ENCODE measurements at places on chromosomes 1 and 21.

GRCh38 chr1:225626698-225627097, 26.2 kb downstream of the ENAH start:
- DNase-seq: no peak

DNA sequence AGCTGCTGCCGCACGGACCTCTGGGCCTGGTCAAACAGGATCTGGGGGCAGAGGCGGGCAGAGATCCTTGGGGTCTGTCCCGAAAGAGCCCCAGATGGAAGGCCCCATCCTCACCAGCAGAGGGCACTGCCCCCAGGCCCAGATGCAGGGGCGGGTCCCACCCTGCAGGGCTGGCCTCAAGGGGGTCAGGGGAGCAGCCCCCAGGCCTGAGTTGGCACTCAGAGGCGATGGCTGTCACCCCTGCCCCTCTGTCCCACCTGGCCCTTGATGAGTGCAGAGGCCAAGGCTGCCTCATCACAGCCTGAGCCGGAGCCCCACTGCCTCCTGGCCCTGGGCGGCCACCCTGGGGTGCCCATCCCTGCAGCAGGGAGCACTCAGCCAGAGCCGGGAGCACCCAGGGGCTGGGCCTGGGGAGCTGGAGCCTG, 5.7 kb downstream of the ACAP3 start:
- DNase-seq: no peak

DNA sequence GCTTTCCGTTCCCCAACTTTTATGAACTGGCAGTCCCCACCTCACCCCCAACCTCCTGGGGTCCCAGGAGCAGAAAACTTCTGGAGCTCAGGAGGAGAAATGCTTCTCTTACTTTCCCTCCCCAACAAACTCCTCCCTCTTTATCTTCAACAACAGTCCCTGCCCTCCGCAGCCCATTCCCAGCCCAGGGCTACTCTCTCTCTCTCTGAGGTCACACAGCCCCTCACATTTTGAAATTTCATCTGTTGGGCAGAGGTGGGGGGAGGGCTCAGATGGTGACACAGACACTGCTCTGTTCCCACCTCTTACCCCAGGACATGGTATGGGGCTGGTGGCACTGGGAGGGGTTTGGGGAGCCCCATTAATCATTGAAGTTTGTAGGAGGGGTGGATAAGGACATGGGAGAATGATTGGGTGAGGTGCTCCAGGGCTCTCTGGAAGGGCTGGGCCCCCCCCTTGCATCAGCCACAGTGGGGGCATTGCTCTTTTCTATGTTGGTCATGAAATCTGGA, 6.0 kb downstream of the PIK3CD start:
- DNase-seq: no peak

DNA sequence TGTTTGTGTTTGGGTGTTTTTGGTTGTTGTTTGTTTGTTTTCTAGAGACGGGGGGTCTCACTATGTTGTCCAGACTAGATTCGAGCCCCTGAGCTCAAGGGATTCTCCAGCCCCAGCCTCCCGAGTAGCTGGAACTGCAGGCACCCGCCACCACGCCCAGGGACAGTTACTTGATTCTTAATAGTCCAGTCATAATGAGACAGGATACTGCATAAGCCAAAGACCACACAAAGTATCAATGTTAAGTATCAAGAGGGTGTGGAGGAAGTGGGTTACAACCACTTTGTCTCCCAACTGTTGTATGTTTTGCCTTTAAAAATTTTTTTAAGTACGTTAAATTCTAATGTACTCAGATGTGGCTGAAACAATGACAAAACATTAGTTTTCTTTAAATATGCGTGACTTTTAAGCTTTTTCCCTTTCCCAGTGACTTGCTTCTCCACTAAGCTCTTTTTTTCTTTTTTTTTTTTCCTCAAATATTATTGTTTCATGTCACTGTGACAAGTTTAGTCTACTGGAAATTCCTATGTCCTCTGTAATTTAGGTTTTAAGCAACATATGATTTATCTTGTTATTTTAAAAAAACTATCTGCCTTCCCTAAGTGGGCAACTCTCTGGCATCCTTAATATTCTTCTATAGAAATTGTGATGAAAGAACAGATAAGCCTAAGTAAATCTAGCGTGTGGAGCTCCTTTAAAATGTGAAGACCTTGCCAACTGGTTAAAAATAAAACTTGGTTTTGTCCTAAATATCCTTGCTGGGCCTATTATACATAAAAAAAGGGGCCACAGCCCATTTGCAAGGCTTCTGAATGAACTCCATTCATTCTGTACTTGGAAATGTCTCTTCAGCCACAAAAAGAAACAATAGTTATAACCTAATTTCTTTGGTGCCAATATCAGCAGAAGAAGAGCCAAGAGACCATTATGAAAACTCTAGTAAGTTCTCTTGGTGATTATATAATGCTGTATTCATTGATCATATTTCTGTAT, 56.2 kb upstream of the DPH5 start:
- DNase-seq: peak; percentile 7

GRCh38 chr1:75310067-75310466, 175.9 kb downstream of the LHX8 start:
- no peak for DNase-seq

GRCh38 chr1:67578397-67579020, 106.5 kb upstream of the GADD45A start:
- DNase-seq: no peak

DNA sequence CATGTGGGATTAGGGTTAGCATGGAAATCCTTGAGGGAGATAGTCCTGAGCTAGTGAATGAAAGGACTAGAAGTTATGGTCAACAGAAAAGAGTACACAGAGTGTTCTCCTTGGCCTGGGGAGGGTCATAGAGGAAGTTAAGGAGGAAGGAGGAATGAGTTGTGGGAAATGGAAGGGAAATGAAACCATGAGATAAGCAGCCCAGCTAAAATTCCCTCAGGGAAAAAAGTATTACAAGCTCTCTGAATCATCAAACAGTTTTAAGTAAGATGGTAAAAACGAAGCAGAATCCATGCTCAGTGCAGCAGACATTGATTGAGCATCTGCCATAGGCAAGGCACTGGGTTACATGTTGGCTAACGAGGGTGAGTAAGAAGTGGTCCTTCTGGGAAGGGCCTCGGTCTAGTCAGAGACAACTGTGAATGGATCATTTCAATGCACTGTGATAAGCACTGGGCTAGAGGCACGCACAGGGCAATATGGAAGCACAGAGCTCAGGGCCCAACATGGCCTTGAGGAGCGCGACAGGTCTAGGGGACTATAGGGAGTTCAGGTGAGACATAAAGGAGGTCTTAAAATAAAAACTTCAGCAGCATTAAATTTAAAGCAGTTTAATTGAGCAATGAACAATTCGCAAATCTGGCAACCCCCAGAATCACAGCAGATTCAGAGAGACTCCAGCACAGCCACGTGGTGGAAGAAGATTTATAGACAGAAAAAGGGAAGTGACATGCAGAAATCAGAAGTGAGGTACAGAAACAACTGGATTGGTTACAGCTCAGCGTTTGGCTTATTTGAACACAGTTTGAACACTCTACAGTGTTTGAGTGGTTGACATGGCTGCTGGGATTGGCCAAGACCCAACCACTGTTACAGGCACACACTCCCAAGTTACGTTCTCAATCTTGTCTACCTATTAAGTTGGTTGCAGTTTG, 219.5 kb downstream of the HLX start:
- DNase-seq: no peak

DNA sequence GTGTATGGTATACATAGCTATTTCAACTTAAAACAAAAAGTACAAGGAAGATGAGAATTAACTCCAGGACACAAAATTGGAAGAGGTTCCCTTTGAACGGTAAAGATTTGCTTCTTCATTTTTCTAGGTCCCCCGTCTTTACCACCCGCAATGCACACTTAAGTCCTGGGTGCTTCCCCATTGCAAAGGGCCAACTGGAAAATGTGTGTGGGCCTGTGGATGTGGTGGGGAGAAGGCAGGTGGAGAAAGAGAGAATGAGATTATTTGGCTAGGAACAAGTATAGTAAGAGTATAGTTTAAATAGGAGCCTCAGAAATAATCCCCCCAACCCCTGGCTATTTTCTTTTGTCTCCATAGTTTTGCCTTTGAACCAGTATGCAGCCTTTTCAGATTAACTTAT, 115.4 kb downstream of the HLX start:
- DNase-seq: no peak

All from stimulated activated naive CD4-positive, alpha-beta T cell treated with Interleukin-2 at 50 U/mL for 16 hours (primary cell).